ENCODE measurements at places on chromosomes 6 and 20.

GRCh38 chr20:51470907-51471411 is 71.6 kb downstream of the NFATC2 start:
- no peak for DNase-seq

DNA sequence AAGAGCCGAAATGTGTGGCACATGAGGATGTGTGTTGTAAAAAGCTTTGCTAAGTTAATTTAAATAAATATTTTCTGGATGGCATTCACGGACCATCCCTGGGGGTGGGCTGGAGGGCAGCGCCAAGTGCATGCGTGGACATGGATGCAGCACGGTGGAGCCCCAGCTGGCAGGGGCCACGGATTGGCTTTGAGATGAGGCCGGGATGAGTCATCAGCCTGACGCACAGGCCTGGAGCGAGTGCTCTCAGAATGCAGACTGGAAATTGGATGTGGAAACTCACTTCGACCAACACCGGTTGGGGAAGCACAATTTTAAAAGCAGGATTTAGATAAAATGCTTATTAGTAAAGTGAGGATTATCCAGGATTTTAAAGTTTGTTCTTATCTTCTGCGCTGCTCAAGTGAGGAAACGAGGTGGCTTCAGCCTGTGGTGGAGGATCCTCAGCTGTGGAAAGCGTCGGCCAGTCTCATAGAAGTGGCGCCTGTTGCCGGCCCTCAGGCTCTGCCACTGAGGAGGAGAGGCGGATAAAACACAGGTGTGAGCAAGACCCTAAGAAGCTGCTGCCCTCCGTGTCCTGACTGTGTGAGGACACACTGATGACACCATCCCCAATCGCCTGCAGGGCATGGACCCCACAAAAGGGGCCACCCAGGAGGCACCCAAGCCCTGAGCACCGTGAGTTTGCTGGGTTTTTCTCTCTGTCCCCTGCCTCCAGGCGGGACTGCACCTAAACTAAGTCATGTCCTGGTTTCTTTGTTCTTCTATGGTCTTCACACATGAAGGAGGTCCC is 279.7 kb downstream of the CDH4 start:
- DNase-seq = no peak

GRCh38 chr6:96164802-96165201 is 149.0 kb downstream of the FUT9 start:
- no peak for DNase-seq

DNA sequence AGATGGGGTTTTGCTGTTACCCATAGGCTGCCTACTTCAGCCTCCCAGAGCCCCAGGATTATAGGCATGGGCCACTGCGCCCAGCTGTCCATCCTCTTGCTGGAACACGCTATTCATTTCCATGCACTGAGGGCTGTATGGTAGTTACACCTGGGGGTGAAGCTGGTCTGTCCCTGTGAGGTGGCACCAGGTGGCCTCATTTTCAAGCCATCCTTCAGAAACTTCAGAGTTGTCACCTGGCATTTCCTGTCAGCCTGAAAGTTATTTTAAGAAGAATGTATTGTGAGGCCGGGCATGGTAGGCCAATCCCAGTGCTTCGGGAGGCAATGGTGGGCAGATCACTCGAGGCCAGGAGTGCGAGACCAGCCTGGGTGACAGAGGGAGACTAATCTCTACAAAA is 147.6 kb downstream of the DTNBP1 start:
- no peak for DNase-seq

DNA sequence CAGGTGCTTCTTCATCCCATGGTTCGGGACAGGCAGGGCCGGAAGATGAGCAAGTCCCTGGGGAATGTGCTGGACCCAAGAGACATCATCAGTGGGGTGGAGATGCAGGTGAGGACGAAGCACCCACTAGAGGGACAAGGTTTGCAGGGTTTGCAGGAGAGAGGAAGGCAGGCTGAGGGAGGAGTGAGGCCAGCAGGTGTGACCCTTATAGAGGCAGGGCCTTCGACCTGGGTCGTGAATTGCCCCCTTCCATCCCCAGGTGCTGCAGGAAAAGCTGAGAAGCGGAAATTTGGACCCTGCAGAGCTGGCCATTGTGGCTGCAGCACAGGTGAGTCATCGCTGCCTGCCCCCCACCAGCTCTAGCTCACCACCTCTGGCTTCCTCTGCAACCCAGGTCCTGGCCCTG is 8.4 kb downstream of the VARS2 start:
- DNase-seq = no peak

GRCh38 chr6:74991573-74992332 is 214.1 kb downstream of the COL12A1 start:
- DNase-seq = no peak

DNA sequence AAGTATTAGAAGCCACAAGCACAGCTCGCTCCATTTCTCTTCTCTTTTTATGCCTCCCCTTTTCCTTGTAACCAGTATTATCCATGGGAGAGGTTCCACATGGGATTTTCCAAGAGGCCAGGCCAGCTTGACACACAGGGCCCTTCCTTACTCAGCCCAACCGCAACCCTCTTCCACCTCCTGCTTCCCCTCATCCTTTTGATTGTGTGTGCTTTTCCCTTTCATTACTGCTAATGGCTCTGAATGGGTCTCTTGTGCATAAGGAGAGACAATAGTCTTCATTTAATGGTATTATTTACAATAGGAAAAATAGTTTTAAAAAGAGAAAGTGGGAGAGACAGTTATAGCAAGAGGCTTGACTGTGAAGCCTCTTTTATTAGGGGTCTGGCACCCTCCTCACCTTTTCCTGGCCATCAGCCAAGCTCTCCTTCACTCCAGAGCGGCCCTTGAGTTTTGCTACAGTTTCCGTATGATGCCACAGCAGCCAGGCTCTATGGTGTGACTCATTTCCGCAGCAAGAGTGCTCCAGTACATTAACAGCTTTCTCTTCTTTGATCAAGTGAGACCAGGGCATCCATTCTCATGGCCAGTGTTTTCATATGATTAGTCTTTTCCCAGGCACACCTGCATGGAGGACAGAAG is 579.5 kb downstream of the TFAP2B start:
- no peak for DNase-seq

DNA sequence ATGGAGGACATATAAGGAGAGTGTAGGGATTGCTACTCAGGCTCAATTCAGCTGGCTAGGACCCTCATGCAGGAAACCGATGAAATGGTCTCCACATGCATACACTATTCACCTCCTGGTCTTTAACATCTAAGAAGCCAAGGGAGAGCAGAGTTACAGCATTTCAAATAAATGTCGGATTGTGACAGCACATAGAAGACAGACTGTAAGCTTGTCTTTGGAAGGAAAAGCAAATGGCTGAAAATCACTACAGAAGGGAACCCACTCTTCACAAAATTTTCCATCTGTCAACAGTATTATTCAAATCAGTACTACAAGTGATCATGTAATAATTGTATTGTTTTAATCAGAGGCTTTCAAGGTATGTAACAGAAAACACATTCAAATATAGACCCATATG is 72.9 kb downstream of the ATG5 start:
- DNase-seq = no peak

DNA sequence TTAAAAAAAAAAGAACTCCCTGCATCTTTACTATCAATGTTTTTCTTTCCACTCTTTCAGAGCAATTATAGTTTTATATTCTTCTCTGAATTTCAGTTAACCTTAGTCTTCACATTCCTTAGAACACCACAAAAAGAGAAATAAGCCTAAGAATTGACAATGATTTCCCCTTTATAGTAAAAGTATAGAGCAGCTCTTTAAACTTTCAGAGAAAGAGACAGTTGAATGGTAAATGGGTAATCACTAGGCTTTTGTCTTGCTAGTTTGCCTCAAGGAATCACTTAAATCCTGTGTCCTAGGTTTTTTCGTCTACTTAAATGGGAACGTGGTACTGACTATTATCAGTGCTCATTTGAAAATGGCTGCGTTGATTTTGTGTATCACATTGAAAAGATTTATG is 31.8 kb downstream of the SLX4IP start:
- DNase-seq = no peak

- no peak for DNase-seq
Observed at GRCh38 chr6:135094403-135094821, 39.8 kb upstream of the HBS1L start.

GRCh38 chr20:53736757-53737395 is 143.2 kb upstream of the ZNF217 start:
- DNase-seq = no peak

DNA sequence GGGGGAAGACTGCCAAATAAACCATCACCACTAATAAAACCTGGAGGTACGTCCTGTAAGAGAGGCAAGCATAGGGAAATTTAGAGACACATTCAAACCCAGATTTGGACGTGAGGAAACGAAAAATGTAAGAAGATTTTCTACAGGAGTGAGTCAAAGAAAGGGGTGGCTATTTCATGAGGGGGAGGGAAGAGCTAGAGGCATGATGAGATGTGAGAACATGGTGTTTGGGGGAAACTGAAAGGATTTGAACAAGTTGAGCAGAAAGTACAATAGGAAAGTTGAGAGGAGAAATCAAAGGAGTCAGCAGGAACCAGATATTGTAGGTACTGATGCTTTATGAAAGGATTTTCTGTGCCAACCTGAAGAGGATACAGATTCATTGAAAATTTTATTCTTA is 179.1 kb upstream of the HS3ST5 start:
- DNase-seq = no peak

DNA sequence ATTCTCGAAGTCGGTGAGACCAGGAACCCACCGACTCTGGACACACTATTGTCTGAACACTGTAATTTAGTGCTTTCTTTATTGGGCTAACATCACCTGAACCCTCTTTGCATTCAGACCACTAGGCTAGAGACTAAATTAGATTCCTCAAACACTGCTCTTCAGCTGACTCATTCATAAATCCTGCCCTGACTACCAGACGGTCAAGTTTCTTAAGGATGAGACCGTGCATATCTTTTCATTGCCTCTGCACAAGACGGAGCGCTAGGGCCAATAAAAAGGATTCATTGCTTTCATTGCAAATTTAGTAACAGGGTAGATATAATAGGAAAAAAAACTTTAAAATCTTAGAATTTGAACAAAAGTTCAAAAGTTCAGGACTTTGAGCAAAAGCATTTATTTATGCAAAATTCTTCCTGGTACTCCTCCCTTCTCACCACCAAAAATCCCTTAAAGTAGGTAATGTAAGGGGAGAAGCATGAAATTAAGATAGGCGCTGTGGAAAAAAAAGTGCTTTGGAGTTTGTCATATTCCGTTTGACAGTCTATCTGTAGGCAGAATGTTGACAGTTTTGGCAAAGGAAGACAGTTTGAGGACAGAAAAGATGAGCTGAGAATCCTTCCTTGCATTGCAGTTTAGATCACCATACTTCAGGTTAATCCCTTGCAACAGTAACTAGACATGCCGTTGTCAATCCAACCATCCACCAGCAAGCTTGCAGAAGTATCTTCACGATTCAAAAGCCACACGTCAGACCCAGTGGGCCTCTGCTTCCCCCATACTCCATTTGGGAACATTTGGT is 328.6 kb upstream of the JARID2 start:
- no peak for DNase-seq

DNA sequence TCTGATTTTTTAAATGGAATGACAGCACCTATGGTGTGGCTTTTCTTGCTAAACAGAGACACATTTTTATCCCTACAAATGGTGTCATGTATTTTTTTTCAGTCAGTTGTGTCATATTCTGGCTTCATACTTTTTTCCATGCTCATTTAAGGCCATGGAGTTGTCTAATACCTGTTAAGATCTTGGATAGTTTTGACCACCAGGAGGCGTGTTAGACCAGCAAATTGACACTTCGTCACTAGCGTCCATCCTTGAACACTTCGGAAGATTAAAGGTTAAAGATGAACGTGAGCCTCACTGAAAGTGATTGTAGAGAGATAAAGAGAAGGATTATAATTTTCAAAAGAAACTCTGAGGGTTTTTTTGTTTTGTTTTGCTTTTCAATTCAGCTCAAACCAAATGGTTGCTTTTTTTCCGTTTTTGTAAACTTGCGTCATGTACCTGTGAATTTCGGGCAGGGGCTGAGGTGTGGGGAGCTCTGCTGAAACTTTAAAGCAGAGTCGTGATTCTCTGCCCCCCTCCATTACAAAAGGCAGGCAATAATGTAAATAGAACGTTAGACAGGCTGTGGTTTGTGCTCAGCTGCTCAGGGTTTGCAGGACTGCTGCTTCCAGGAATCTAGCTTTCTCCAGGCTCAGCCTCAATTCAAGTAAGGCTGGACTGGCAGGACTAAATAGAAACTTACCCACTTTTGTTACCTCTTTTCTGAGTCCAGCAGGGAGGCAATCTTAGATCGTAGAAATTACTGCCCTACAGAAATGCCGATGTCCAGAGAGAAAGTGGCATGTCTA is 245.1 kb downstream of the FOXA2 start:
- DNase-seq = peak; percentile 38

DNA sequence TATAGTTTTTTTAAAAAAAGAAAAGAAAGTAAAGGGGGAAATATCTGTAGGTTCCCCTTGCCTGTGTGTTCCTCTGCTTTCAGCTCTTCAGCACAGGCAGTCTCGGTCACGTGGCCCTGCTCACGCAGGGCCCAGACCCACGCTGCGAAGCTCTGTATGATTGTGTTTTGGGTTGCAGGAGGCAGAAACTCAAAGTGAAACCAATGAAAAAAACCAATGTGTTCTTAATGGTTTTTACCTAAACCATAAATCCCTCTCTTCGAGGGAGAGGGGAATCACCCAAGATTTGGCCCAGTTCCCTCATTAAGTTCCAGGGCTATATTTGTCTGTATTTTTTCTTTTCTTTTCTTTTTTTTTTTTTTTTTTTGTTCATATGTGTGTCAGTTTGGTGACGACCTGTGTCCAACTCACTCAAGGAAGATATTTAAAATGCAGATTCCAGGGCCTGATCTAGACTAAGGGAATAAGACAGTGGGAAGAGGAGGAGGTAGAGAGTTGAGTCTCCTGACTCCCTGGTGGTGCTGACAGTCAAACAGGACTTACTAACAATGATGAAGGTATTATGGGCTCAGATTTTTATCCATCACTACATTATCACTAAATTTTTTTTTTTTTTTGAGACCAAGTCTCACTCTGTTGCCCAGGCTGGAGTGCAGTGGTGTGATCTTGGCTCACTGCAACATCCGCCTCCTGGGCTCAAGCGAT is 33.8 kb upstream of the RREB1 start:
- peak; percentile 69 for DNase-seq

GRCh38 chr6:93418033-93418407 is 1.3 kb downstream of the EPHA7 start:
- no peak for DNase-seq

DNA sequence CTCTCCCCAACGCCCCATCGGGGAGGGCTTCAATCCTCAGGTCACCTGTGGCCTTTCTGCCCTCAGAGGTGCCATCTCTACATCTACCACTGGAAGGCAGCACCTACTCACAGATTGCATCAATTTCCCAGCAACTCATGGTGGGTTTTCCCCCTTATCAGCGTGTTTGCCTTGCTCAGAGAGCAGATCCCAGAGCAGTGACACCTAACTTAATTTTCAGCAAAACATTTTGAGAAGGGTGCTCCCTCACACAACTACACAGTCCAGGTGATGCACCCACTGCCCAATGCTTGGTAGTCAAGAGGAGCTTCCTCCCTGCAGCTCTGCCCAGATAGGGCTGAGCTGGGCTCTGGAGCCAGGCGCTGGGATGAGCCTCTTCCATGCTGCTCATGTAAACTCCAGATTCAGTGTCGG is 48.2 kb downstream of the PLG start:
- DNase-seq = peak; percentile 17

Data from activated CD4-positive, alpha-beta T cell treated with anti-CD3 and anti-CD28 coated beads, Interleukin-2, amount 50 U/mL, for 48 hours (primary cell).